Thoracic aorta endothelial cell (primary cell): ENCODE measurements at places on chromosomes 3 and 15. TPM values are rescaled to one million over a fixed set of nuclear protein-coding genes. Genes with fewer than 3 reads are reported as not detected.

PSTPIP1 gene
- 0.36 and 1.9 TPM in 2 replicates for total RNA-seq

KLHL40 gene
- total RNA-seq = under 0.01 TPM in 1 of 2 replicates, not detected in the other

LTF gene
- total RNA-seq = 0.14 TPM in 1 of 2 replicates, not detected in the other

CLRN1 gene
- total RNA-seq = not detected in 2 replicates

SLC24A5 gene
- total RNA-seq = 0.07 TPM in 1 of 2 replicates, not detected in the other

COL6A6 gene
- not detected in 2 replicates for total RNA-seq

LRRC34 gene
- 7.2 and 7.3 TPM in 2 replicates for total RNA-seq

PAK6 gene
- not detected in 2 replicates for total RNA-seq

SCAANT1 gene
- not detected in 2 replicates for total RNA-seq

FANCD2OS gene
- total RNA-seq = not detected in 2 replicates

MYL3 gene
- total RNA-seq = not detected in 2 replicates

HDC gene
- total RNA-seq = not detected in 2 replicates

REC114 gene
- total RNA-seq = not detected in 2 replicates

LYSMD2 gene
- total RNA-seq = 13.0 and 17.8 TPM in 2 replicates
